ENCODE measurements at places on chromosomes 7 and 10. TPM values are rescaled to one million over a fixed set of nuclear protein-coding genes. Genes with fewer than 3 reads are reported as not detected.

DKK1 gene
- polyA plus RNA-seq, result 38.6 TPM

WNT8B gene
- polyA plus RNA-seq, result 0.91 TPM

GPR158 gene
- 0.31 TPM for polyA plus RNA-seq

SCART1 gene
- 0.98 TPM for polyA plus RNA-seq

BMPER gene
- 26.1 TPM for polyA plus RNA-seq

POLR2J3 gene
- polyA plus RNA-seq, result 98.0 TPM

SKIDA1 gene
- 10.3 TPM for polyA plus RNA-seq

PTPN12 gene
- 102 TPM for polyA plus RNA-seq

SUFU gene
- polyA plus RNA-seq, result 30.0 TPM

PVRIG gene
- polyA plus RNA-seq, result 3.8 TPM

AKR1D1 gene
- 0.13 TPM for polyA plus RNA-seq

OGDHL gene
- polyA plus RNA-seq, result 35.0 TPM

SNX10 gene
- polyA plus RNA-seq, result 19.7 TPM

KIAA1217 gene
- polyA plus RNA-seq, result 74.2 TPM

TDRD1 gene
- 0.04 TPM for polyA plus RNA-seq

ABLIM1 gene
- 98.3 TPM for polyA plus RNA-seq

AQP1 gene
- 258 TPM for polyA plus RNA-seq

SPDYE5 gene
- polyA plus RNA-seq, result 1.0 TPM

RBM20 gene
- polyA plus RNA-seq, result 4.7 TPM

CYP3A5 gene
- 1.00 TPM for polyA plus RNA-seq

CCL24 gene
- not detected for polyA plus RNA-seq

ANKRD61 gene
- polyA plus RNA-seq, result 0.54 TPM

WEE2 gene
- polyA plus RNA-seq, result 0.19 TPM

NPS gene
- not detected for polyA plus RNA-seq

KLF14 gene
- polyA plus RNA-seq, result 0.65 TPM

MMRN2 gene
- polyA plus RNA-seq, result 26.1 TPM

DIP2C gene
- polyA plus RNA-seq, result 22.3 TPM

WDR86 gene
- polyA plus RNA-seq, result 20.4 TPM

TAS2R41 gene
- not detected for polyA plus RNA-seq

IQCE gene
- polyA plus RNA-seq, result 21.2 TPM

CTAGE6 gene
- not detected for polyA plus RNA-seq

HECW1 gene
- polyA plus RNA-seq, result 7.2 TPM

CPXM2 gene
- polyA plus RNA-seq, result 6.4 TPM

CHN2 gene
- polyA plus RNA-seq, result 14.3 TPM

PAPOLB gene
- 0.07 TPM for polyA plus RNA-seq

ARL3 gene
- 34.3 TPM for polyA plus RNA-seq

CUBN gene
- polyA plus RNA-seq, result 256 TPM

MEIG1 gene
- 1.3 TPM for polyA plus RNA-seq
